DMS79 (cell line): ENCODE measurements at places on chromosomes 6 and 20.

DNA sequence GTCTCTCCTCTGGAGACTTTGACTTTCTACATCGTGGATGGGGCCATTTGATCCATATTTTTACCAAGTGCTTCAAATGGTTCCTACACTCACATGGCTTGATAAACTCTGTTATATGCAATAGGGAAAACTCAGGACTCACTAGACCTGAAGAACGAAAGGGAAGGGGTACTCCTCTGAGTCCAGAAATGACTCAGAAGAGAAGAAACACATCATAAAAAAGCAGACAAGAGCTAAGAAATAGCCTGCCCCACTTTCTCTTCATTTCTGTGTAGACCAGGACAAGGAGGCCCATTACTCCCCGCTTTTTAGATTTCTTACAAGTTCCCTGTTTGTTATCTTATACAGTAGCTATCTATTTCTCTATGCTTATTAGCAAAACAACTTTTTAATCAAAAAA is 369.8 kb upstream of the ARID1B start:
- no peak for DNase-seq

GRCh38 chr6:15776458-15776980 is 113.7 kb upstream of the DTNBP1 start:
- no peak for DNase-seq

DNA sequence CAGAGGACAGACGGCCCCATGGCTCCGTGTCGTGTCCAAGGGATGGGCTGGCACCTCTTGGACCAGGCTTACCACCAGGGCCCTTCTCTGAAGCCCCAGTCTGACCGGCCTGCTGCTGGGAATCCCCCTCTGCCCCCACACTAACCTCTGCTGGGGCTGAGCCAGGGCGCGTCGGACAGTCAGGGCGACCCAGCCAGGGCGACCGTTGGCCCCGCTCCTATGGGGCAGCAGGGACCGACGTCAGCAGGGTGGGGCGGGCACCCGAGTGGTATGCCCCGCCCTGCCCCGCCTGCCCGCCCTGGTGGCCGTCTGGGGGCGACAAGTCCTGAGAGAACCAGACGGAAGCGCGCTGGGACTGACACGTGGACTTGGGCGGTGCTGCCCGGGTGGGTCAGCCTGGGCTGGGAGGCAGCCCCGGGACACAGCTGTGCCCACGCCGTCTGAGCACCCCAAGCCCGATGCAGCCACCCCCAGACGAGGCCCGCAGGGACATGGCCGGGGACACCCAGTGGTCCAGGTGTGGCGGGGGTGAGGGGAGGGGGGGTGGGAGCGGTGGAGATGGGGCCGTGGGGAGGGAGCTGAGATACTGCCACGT is at the start of gene SLC17A9:
Gene SLC17A9 (plus strand): TSS at position 337 of the 595 bp plus-strand sequence. CDS start 122 bp downstream, at position 459.
- DNase-seq, result no peak

- no peak for DNase-seq
Measured at GRCh38 chr20:8216375-8217200, 84.5 kb downstream of the PLCB1 start.

DNA sequence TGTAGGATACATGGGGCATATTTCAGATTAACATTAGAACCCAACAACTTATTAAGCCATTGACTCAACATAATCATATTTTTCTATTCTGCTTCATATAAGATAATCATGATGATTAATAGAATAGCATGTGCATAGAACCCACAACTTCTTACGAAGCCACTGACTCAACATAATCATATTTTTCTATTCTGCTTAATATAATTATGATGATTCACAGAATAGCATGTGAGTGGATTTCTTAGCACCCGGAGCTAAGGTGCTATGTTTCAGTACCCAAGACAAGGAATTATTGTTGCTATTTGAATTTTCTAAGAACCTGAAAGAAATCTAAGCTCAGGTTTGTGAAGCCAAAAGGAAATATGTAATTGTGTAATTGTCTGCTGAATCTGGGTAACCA is 96.8 kb downstream of the TENT5A start:
- DNase-seq, result no peak
